ENCODE measurements at places on chromosomes 3 and 15.

DNA sequence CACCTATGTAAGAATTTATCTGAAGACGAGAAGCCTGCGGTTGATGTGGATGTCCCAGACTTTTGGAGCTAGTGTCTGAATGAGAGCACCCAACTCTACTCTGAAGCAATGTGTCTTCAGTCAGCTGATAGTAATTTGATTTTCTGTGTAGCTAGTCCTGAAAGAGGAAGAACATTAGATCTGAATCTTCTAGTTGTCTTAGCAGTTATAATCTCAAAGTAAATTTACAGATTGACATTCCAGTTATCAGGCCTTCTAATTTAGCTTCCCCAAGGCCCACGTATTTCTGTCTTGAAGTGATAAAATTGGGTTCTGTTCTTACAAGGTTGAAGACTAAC, 1.5 kb downstream of the TCAIM start:
- no peaks in the 10 kb centered on the region for H3K36me3 ChIP-seq
- no peaks in the 10 kb centered on the region for H3K27me3 ChIP-seq
- H3K4me3 ChIP-seq = no peak overlapping the region
- H3K27ac ChIP-seq = no peak overlapping the region
- H3K4me1 ChIP-seq = peaks cover 19% of the 10 kb centered on the region
- no peak for DNase-seq

DNA sequence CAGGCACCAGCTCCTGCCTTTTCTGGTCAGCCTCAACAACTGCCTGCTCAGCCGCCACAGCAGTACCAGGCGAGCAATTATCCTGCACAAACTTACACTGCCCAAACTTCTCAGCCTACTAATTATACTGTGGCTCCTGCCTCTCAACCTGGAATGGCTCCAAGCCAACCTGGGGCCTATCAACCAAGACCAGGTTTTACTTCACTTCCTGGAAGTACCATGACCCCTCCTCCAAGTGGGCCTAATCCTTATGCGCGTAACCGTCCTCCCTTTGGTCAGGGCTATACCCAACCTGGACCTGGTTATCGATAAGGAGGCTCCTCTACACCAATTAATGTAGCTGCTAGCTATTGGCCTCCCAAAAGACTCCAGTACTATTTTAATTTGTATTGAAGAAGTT, 38.9 kb downstream of the TFG start:
- no peak overlapping the region for H3K27ac ChIP-seq
- no peak for DNase-seq
- peaks cover 42% of the 10 kb centered on the region for H3K36me3 ChIP-seq
- H3K27me3 ChIP-seq = no peaks in the 10 kb centered on the region

DNA sequence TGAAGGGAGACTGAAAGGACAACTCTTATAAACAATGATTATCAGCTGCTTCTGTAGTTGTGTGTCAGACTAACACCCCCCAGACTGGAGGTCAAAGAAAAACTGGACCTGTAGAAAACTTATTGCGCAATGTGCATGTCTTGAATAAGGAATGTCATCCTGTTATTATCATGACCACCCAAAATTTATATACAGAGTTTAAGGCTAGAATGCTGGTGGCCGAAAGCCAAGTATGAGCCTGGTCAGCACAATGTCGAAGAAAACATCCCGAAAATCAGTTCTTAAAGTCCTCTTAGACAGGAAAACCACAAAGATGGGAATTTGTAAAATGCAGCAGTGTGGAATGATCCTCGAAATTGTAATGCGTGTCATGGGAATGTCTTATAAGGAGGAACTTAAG, 29.3 kb downstream of the RFTN1 start:
- no peak overlapping the region for H3K4me3 ChIP-seq
- DNase-seq = no peak
- H3K27ac ChIP-seq = no peak overlapping the region
- no peaks in the 10 kb centered on the region for H3K36me3 ChIP-seq
- H3K27me3 ChIP-seq = no peaks in the 10 kb centered on the region
- peaks cover 42% of the 10 kb centered on the region for H3K4me1 ChIP-seq

DNA sequence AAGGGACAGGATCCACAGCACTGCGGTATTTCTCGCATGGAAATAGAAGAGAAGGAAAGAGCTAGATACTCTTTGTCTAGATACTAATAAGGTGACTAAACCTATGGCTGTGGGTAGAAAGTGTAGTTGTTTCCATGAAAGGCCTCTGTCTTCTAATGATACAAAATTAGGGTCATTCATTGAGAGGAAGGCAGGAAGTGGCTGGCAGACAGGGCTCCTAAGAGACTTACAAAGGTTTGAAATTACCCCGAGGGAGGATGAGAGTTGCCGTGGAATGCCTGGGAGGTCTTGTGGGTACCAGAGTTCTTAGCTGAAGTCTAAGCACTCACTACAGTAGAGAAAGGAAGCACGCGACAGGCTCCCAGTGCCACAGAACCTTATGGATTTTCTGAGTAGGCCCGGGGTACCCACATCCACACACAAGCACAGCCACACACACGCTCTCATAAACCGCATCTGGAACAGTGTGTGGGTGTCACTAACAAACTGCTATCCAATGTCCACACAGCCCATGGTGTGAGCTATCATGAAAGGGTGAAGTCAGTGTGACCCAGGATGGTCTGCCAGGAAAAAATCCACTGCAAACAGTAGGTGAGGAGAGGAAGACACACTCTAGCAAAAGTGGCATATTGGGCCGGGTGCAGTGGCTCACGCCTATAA, 221.4 kb downstream of the FAM43A start:
- no peaks in the 10 kb centered on the region for H3K27me3 ChIP-seq
- no peak overlapping the region for H3K27ac ChIP-seq
- no peaks in the 10 kb centered on the region for H3K4me1 ChIP-seq
- H3K4me3 ChIP-seq = no peak overlapping the region

GRCh38 chr3:179000659-179001058, 71.0 kb downstream of the ZMAT3 start:
- no peaks in the 10 kb centered on the region for H3K36me3 ChIP-seq
- no peak overlapping the region for H3K27ac ChIP-seq
- no peaks in the 10 kb centered on the region for H3K27me3 ChIP-seq
- no peak overlapping the region for H3K4me3 ChIP-seq
- DNase-seq = no peak

- H3K36me3 ChIP-seq = no peaks in the 10 kb centered on the region
- H3K27ac ChIP-seq = no peak overlapping the region
- DNase-seq = no peak
- H3K27me3 ChIP-seq = no peaks in the 10 kb centered on the region
Observed at GRCh38 chr3:61315871-61316270, 64.6 kb upstream of the FHIT start.

- no peak overlapping the region for H3K4me3 ChIP-seq
- H3K27me3 ChIP-seq = no peaks in the 10 kb centered on the region
- no peak overlapping the region for H3K27ac ChIP-seq
- H3K4me1 ChIP-seq = peaks cover 8% of the 10 kb centered on the region
Observed at GRCh38 chr3:23882487-23882918, 34.3 kb downstream of the NKIRAS1 start.

DNA sequence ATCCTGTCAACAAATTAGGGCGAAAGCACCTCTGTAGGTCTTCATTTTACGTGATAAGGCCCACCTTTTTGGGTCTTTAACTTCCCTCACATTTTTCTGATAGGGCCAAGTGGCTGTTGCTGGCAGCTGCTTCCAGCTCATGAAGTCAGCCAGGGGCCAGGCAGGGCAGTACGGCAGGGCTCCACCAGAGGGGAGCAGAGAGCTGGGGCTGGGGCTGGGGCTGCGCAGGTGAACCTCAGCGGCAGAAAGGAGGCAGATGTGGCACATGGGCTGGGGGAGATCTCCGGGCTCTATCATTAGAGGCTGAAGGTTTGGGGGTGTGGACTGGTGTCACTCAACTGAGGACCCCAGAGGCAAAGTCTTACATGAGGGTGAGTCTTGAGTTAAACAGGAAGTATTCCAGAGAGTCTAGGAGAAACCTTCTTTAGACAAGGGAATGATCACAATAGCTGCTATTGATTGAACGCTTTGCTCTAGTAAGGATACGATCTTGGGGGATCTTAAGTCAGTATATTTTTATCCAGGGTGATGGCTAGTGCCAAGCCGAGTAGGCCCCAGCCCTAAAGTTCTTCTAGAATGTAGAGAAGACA, 62.8 kb upstream of the MEX3B start:
- peak; percentile 44 for DNase-seq
- no peaks in the 10 kb centered on the region for H3K36me3 ChIP-seq
- no peaks in the 10 kb centered on the region for H3K4me1 ChIP-seq
- no peak overlapping the region for H3K4me3 ChIP-seq

DNA sequence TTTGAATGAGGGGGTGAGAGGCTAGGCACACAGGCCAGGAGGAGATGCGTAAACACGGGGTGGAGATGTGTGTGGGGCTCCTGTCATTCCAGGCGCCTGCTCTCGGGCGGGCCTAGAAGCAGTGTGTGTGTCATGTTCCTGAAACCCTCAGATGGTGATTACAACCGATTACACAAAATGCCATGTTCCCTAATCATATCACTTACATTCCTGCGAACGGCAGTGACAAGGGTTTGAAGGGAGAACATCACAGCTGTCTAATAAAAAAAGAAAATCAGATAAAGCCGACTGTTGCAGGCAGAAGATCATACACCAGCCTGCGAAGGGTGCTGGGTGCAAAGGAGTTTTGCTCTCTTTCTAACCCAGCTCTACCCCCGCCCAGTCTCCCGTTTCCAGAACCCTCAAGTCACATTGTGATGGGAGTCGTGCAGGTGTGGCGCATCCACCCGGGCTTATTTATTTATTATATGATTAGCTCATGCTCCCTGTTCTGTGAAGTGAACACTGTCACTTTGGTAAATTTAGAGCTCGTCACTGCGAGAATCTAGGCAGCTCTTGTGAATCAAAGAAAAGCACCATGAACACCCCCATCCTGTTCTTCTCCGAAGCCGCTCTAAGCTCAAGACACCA, 140.3 kb downstream of the NR2F2 start:
- H3K4me3 ChIP-seq = no peak overlapping the region
- H3K4me1 ChIP-seq = no peaks in the 10 kb centered on the region
- no peak for DNase-seq
- no peaks in the 10 kb centered on the region for H3K27me3 ChIP-seq
- H3K27ac ChIP-seq = no peak overlapping the region

DNA sequence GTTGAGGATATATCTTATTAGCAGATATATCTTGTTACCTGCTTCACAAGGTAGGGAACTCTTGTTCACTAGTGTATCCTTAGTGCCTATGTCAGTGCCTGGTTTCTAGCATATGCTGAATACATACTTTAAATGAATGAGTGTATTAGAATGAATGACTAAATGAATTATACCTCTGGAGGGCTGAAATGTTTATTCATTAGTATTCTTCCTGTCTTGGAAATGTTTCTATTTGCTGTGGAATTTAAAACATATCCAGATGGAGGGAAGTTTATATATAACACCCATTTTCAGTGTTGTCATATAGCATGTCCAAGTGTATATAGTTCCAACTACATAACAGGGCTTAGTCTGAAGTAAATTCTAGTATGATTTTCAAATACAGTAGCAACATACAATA, 581.5 kb downstream of the TBL1XR1 start:
- no peaks in the 10 kb centered on the region for H3K4me1 ChIP-seq
- H3K27me3 ChIP-seq = no peaks in the 10 kb centered on the region
- H3K36me3 ChIP-seq = no peaks in the 10 kb centered on the region
- no peak overlapping the region for H3K27ac ChIP-seq
- no peak for DNase-seq
- H3K4me3 ChIP-seq = no peak overlapping the region

GRCh38 chr3:35183927-35184675, 455.2 kb upstream of the ARPP21 start:
- no peaks in the 10 kb centered on the region for H3K4me1 ChIP-seq
- no peaks in the 10 kb centered on the region for H3K27me3 ChIP-seq
- DNase-seq = no peak
- H3K36me3 ChIP-seq = no peaks in the 10 kb centered on the region
- H3K4me3 ChIP-seq = no peak overlapping the region
- H3K27ac ChIP-seq = no peak overlapping the region

DNA sequence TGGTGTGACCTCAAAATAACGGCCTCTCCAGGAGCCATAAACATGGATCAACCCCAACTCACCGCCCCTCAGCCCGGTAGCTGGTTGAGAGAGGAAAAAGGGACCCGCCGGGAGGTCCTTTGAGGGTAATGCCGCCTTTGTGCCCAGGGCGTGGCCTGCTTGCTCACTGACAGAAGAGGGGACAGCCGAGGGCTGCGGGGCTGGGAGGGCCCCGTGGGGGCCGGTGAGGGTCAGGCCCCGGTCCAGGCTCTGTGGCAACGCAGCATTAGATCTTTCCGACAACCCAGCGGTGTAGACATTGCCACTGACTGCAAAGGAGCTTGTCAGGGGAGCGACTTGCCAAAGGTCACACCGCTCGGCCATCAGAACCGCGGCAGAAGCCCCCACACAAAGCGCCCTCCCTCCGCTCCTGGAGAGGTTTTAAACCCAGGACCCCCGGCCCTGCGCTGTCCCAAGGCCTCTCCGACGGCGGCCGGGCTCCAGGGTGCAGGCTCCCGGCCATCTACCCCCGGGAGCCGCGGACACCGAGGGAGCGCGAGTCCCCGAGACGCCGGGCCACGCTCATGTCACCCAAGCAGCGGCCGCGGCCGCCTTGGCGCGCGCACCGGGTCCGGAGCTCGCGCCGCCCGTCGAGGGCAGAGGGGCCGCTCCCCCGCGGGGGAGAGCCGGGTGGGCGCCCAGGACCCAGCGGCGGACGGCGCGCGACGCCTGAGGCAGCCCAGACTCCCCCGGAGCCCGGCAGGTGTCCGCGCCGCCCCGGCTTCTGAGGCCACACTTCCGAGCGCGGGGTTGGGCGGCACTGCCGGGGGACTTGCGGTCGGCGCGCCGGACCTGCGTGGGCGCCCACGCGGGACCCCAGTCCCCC, 975 bp downstream of the PCSK6 start:
- H3K4me3 ChIP-seq = no peak overlapping the region
- peak overlapping the region; percentile 38 for H3K27ac ChIP-seq
- no peaks in the 10 kb centered on the region for H3K27me3 ChIP-seq
- no peaks in the 10 kb centered on the region for H3K4me1 ChIP-seq

GRCh38 chr3:156274791-156275190, 154.4 kb downstream of the KCNAB1 start:
- no peaks in the 10 kb centered on the region for H3K27me3 ChIP-seq
- no peak overlapping the region for H3K4me3 ChIP-seq
- no peaks in the 10 kb centered on the region for H3K36me3 ChIP-seq
- DNase-seq = no peak
- no peak overlapping the region for H3K27ac ChIP-seq

DNA sequence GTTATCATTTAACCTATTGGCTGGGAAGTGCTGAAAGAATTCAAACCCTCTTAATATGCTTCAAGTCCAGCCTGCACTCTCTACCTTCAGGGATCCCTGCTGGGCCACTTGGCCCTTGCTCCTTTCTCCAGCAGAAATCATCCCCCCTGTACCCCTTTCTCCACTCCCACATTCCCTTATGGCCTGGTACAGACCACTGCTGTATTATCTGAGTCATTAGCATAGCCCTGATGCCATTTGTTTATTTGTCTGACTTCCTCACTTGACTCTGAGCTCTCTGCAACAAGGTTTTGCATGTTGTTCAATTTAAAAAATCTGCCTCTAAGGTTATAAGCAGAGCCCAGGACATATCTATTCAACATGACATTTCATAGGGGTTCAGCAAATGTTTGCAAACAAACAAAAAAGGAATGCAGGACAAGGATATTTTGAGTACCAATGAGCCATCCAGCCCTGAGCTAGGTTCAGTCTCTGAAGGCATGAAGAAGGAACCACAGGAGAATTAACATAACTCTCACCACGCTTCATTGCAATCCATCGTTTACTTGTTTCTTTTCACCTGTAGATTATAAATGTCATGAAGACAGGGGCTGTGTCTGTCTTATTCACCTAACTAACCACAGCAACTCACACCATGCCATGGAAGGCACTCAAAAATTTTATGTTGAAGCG, 26.6 kb upstream of the HES1 start:
- H3K4me3 ChIP-seq = no peak overlapping the region
- no peak overlapping the region for H3K27ac ChIP-seq
- no peaks in the 10 kb centered on the region for H3K4me1 ChIP-seq
- no peaks in the 10 kb centered on the region for H3K27me3 ChIP-seq
- H3K36me3 ChIP-seq = no peaks in the 10 kb centered on the region
- DNase-seq = no peak
